ENCODE measurements at places on chromosomes 2 and 18.

- no peak for DNase-seq
Observed at GRCh38 chr2:168426861-168427260, 29.2 kb upstream of the CERS6 start.

DNA sequence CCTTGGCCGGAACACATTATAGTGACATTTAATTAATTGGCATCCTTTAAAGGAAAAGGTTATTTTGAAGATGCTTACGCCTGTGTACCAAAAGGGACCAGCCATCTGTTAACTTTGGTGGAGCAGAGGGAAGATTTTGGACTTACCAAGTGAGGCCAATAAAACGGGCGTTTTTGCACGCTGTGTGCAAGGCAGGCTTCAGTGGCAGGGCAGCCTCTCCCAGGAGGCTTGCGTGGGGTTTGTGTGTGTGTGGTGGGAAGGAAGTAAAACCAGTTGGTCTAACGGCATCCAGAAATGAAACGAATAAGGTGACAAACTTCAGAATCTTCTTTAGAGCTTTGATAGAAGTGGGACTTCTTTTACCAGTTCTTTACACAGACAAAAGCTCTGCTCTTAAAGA lies 191.7 kb downstream of the PRKCE start:
- DNase-seq = no peak

GRCh38 chr18:13398631-13399030 lies 180.1 kb downstream of the LDLRAD4 start:
- DNase-seq = no peak

GRCh38 chr2:204538182-204539018 lies 6.9 kb upstream of the PARD3B start:
- DNase-seq = no peak

GRCh38 chr18:41395695-41396094 lies 559.3 kb upstream of the PIK3C3 start:
- DNase-seq = no peak

GRCh38 chr2:227805578-227805977 lies 8.1 kb upstream of the CCL20 start:
- no peak for DNase-seq

DNA sequence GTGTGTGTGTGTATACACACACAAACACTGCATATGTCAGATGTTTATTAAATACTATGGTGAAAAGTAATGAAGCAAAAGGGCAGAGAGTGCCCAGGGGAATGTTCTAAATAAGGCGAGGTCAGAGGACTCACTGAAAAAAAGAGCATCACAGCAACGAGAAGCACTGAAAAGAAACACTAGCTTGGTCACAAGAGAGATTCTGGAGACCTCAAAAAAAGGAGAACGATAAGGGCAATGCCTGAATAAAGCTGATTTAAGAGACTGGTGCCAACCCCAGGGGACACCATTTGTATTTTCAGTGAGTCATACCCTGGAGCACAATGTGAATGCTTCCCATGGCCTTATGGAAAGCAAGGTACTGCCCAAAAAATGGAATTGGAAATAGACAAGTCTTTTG lies 14.5 kb downstream of the SLC40A1 start:
- no peak for DNase-seq

DNA sequence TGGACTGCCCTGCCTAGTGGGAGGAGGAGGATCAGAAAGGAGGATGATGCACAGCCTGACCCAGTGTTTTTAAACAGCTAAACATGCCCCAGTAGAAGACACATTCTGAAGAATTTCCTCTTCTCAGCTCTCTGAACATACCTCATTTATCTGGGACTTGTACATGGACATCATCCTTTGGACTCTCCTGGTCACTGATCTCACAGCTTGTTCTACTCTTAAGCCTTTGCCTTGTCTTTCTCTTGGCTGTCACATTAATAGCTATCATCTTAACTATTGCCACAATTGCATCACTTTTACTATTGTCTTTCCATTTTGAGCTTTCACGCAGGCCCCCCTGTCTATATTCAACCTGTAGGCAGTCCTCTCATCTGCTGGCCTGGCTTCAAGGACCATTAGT lies 42.0 kb upstream of the PGAP1 start:
- DNase-seq = no peak

DNA sequence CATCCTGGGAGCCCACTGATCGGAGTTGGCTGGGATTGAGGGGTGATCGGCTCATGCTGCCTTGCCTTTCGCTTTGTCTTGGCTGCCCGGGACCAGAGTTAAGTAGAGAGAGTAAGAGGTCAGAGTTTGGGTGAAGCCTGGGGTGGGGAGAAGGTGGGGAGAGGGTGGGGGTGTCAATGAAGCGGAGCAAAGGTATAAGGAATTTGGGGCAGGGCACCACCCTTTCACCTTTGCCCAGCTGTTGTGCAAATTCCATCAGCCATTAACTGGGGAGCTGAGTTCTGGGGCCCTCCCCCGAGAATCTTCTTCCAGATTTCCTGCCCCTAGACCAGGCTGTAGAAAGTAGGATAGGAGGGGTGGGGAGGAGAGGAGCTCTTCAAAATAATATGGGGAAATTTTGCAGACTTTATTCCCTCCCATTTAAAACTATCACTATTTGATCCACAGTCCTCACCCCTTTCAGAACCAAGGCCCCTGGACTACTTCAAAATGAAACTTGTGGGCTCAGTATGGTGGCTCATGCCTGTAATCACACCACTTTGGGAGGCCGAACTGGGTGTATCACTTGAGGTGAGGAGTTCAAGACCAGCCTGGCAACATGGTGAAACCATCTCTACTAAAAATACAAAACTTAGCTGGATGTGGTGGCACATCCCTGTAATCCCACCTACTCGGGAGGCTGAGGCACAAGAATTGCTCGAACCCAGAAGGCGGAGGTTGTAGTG lies at the start of gene SLC23A3:
SLC23A3 (minus strand) TSS at position 100 of the 725 bp plus-strand sequence; CDS start at position 55, 45 bp downstream.
- DNase-seq = no peak

GRCh38 chr2:126909781-126910180 lies 11.1 kb downstream of the TEX51 start:
- DNase-seq = no peak
